ENCODE measurements at places on chromosomes 1 and 21.

DNA sequence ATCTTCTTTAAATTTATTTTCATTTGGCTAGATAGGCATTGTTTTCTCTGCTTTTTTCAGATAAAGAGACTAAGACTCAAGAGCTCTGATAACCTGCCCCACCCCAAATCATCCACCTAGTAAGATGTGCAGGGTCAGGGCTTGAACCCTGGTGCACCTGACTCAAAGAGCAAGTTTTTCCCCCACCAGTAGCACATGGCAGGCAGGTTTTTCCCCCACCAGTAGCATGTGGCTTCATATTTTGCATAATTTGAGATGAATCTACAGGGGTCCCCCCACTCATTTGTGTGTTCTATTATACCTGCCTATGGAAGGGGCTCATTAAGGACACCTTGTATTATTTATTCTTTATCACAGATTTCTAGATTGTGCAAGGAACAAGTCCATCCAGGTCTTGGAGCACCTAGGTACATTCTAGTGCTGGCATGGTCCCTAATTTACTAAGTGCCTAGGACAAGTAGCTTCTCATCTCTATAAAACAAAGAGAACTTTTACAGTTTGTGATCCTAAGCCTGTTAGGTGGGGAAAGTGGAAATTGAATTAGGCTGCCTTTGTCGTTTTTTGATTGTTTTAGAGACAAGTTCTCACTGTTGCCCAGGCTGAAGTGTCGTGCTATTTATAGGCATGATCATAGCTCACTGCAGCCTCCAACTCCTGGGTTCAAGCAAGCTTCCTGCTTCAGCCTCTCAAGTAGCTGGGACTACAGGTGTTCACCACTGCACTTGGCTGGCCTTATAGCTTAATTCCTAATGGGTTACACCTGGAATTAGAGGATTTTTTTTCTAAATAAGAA is 13.2 kb upstream of the CTSE start:
- DNase-seq: no peak

DNA sequence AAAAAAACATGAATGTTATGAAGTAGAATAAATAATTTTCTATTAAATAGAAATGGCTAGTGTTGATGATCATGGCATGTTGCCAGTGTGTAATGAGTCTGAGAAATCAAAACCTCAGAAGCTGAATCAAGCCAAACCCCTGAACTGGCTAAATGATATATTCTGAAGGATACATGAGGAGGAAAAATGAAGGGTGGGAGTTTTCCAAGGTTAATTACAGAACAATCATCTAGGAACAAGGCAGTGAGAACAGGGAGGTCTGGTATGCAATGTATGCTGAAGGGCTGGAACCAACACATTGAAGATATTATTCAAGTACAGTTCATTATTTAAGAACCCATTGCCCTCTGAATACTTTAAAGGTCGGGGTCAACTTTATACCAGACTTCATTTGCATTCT is 309.1 kb upstream of the NRIP1 start:
- no peak for DNase-seq

DNA sequence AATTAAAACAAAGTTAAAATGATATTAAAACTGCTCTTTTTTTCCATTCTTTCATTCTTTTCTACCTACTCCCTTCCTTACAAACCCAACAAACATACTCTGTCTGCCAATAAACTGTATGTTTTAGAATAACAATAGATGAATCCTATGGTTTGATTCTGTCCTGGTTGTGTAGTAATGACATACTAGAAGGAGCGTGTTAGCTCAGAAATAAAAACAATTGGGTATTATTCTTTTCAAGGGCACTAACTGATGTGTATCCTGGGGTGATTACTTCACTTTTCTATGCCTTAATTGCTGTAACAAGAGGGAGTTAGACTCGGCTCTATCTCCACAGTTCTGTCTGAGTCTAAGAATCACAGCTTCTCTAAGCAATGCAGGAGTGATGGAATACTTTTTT is 194.4 kb downstream of the GIPC2 start:
- no peak for DNase-seq

- no peak for DNase-seq
These were observed 25.5 kb upstream of the PSMG1 start for GRCh38 chr21:39208624-39209333.

GRCh38 chr1:81197591-81197990 is 603.1 kb upstream of the ADGRL2 start:
- DNase-seq: no peak

DNA sequence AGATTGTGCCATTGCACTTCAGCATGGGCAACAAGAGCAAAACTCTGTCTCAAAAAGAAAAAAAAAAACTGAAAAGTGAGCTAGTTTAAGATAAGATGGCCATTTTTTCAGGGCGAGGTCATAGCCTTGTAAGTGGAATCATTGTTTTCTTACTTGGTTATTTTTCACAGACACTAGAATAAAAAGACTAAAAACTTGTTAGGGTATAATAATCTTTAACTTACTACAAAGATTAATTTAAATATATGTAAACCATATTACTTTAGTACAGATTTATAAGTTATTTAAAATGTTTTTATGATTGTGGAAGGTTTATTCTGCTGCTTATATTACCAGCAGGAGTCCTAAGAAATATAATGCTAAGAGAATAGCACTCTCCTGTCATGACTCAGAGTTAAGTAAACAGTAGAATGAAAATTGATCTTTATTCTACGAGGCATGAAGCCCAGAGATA is 23.5 kb downstream of the ANGPTL1 start:
- peak; percentile 22 for DNase-seq

DNA sequence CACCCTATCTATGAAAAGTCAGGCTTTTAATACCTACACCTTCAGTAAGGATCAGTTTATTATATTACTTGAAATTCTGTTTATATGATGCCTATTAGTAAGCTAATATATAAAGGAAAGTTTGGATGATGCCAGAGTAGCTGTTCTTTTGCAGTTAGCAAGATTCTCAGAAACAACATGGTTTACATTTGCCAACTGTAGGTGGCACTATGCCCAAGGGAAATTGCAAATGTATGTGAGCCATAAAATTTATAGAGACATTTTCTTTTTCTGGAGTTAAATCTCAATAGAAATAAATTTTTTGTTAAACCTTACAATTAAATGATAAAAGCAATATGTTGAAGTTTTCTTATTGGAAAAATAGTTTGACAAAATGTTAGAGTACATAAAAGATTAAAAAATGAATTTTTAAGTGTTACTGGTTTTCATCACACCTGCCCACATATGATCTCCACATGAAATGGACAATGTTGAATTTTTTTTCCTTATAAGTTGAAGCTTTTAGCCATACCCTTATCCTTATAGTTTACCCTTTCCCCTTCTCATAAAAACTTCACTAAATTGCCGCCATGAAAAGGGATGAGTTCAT is 32.1 kb upstream of the EPHX4 start:
- peak; percentile 33 for DNase-seq

- no peak for DNase-seq
These were observed 5.8 kb downstream of the ZMYND12 start for GRCh38 chr1:42450061-42450460.

DNA sequence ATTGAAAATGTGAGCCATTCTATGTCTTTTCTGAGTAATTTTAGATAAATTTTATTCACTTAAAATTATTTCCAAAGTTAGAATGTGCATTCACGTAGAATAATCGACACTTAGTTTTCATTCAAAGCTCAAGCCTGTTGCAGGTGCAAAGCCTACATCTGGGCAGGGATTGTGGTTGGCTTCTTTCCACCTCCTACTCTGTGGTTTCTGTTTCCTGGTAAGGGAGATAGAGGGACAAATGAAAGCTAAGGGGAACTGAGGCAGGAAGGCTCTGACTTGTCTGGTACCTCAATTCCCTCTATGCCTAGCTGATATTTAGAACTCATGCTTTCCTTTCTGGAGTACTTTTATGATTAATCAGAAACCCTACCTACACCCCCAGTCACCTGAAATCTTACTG is 251.2 kb upstream of the DPYD start:
- no peak for DNase-seq

- no peak for DNase-seq
These were observed 8.4 kb downstream of the PLPP3 start for GRCh38 chr1:56570924-56571372.

- no peak for DNase-seq
These were observed 89.4 kb upstream of the JAK1 start for GRCh38 chr1:65055747-65056146.

DNA sequence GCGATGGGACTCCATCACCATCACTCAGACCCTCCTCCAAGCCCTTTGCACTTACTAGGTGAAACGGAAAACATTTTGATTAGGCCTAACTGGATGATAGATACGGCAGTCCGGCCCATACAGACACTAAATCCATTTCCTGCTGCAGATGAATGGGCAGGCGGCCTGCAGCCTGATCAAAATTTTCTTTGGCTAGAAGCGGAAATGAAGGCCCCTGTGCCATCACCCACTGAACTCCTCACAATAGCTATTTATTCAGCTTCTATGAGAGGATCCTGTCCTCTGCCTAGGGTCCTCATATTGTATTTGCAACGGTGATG is 200.5 kb downstream of the OMA1 start:
- no peak for DNase-seq

DNA sequence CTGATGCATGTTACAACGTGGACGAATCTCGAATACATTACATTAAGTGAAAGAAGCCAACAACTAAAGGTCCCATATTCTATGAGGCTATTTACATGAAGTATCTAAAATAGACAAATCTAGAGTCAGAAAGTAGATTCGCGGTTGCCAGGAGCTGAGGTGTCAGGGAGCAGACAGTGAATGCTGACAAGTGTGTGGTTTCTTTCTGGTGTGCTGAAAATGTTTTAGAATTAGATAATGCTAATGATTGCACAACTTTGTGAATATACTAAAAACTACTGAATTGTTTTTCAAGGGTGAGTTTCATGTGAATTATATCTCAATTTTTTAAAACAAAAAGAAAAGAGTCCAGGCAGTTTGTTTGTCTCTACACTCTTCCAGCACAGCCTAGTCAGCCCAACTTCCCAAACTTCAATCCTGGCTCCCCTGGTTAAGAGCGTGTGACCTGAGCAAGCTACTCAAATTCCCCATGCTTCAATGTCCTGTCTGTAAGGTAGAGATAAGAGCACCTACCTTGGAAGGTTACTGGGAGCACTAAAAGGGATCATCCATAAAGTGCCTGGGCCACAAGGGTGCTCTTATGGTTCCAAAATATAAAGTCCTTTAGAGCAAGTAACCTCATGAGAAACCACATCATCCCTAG is 20.9 kb downstream of the HLCS start:
- DNase-seq: no peak

- no peak for DNase-seq
These were observed 1.7 kb upstream of the PRCC start for GRCh38 chr1:156765666-156766065.

Measured in HCT116 (cell line).